Stimulated activated CD4-positive, alpha-beta T cell treated with anti-CD3 and anti-CD28 coated beads, Interleukin-1b, Interleukin-23, amount 100 ng/mL, for 1 hour (primary cell): ENCODE measurements at places on chromosomes 11 and 22.

DNA sequence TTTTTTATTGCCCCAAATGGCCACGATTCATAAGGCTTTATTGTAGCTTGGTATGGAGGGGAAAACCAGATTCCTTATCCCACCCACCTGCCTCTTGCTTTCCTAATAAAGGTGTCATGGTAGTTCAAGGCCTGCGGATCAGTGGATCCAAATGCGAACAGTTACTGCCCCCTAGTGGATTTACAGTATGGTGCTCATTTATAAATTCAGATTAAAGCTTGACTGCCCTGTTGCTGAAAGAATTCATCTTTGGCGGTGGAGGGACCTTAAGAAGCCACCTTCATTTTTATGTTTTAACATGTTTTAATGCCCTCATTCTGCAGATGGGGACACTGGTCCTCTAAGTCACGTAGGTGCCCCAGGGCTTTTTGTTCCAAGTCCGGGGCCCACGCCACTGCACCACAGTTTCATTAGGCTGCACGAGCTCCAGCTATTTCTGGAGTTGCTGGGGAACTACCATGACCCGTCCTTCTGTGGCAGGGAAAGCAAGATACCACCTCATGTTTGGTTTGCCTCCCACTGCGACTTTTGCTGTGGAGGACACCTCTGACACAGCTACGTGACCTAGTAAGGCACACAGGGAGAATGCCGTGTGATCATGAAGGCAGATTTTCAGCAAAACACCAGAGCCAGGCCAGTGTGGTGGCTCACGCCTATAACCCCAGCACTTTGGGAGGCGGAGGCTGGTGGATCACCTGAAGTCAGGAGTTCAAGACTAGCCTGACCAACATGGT lies 15.6 kb upstream of the INCENP start:
- no peak for DNase-seq

GRCh38 chr11:111310723-111311122 lies 12.4 kb downstream of the POU2AF3 start:
- DNase-seq: no peak

DNA sequence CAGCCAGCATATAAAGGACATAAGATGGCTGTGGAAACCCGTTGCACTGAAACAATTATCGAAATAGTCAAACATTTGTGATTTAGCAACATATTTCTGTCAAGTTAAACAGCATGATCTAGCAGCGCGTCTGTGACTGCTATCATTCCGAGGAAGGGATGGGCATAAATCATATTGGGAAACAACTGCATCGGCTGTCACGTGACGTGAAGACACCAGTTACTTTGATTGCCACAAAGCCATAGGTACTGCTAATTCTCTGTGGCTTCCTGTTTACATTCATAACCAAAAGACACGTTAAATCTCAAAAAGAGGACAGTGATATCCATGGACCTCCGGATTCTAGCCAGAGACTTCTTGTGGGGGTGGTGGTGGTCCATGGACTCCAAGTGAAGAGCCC lies 87.8 kb downstream of the CACNA1I start:
- DNase-seq: no peak

GRCh38 chr11:1949302-1949701 lies 2.2 kb downstream of the MRPL23 start:
- no peak for DNase-seq

- DNase-seq: no peak
Observed at GRCh38 chr11:103928802-103929161, 107.7 kb upstream of the DDI1 start.

DNA sequence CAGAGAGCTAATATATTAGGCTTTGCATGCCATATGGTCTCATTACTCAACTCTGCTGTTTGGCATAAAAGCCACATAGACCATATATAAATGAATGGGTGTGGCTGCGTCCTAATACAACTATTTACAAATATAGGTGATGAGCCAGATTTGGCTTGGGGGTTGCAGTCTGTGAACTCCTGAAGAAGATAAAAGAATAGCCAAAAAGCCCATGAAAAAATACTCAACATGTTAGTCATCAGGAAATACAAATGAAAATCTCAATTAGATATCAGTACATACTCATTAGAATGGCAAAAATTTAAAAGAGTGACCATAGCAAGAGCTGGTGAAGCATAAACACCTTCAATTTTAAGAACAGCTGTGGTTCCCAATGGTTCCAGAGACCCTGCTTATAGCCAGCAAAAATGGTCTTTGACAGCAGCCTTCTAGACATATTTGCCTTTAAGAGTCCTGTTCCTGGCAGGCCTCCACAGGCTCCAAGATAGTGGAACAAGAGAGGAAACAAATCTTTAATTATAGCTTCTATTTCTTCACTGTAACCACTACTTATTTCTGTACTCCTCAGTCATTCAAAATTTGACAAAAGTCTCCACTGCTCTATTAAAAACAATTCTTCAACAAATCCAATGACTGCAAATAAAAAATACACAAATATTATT lies 16.1 kb downstream of the C2CD3 start:
- no peak for DNase-seq

GRCh38 chr22:46052801-46053562 lies 76.0 kb upstream of the WNT7B start:
- no peak for DNase-seq

- no peak for DNase-seq
Observed at GRCh38 chr22:10961043-10961860, 4566.7 kb upstream of the OR11H1 start.

- DNase-seq: no peak
Observed at GRCh38 chr11:110380836-110381622, 48.7 kb upstream of the FDX1 start.

DNA sequence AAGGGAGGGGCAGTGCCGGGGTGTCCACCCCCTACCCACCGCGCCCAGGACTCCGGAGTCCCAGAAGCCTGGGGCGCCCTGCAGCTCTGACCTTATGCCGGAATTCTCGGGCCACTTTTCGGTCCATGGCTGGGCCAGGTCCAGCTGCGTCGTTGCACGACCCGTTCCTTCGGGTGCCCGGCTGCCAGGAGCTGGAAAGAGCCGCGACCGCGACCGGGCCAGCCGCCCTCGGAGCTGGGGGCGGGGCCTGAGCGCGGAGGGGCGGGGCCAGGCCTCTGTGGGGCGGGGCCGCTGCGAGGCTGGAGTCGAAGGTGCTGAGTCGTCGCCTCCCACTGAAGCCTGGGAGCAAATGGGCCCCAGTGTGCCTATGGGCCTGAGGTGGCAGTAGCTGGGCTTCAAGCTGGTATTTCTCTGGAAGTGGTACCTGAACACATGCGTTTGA lies at the start of gene USH1C:
Gene USH1C, minus strand, starts transcription at position 236 of the 442 bp plus-strand sequence. Its CDS starts 109 bp downstream, at position 127.
- peak; percentile 10 for DNase-seq

GRCh38 chr22:46829941-46830715 lies 67.7 kb downstream of the TBC1D22A start:
- DNase-seq: no peak

DNA sequence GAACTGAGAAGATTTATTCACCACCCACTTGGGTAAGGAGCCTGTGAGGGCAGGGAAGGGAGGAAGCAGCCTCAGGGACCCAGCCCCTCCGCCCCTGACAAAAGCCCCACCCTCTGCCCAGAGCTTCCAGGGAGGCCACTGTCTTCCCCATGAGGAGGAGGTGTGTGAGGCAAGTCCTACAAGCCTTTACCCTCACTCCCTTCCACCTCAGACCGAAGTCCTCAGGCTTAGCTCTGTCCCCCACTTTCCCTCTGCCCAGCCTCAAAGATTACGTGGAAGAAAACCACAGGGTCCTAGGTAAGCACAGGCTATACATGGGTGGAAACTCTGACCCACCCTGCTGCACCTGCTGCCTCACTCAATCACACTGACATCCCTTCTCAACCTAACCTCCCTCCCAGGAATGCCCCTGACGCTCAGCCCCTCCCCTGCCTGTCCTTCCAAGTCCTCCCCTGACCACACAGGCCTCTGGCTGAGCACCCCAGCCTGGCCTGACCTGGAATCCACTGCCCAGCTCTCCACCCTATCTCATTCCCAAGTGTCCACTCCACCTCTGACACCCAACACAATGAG lies 3.6 kb upstream of the ARAP1 start:
- DNase-seq: no peak

DNA sequence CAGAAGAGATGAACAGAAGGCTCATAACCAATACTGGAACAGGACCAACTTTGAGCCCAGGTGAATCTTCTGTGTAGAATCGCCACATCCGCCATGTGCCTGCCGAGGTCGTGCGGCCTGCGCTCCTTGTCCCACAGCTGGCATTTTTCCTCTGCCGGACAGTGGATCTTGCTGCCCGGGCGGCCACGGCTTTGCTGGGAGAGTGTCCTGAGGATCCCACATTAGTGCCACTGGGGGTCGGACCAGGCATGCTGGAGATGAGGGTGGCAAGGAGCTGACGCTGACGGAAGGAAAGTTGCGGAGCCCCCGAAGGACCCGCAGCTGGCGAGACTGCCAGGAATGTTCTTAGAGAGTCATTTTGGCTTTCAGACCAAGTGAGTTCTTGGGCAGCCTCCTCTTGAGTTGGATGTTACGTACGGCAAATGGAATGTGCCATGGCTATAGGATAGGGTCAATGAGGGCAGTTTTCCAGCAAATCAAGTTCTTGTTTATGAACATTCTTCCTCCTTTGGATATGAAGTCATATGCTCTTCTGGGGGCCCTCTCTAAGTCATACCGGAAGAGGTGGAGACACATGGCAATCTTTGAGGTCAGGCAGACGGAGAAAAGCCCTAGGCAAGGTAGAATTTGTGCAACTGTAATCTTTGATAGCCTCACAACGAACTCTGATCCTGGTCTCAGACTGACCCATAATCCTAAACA lies 57.4 kb upstream of the NUP160 start:
- DNase-seq: no peak

GRCh38 chr11:86442420-86442819 lies 67.7 kb downstream of the CCDC81 start:
- no peak for DNase-seq

- no peak for DNase-seq
Observed at GRCh38 chr11:35242412-35243242, 103.7 kb downstream of the CD44 start.
